HTR-8/SVneo (cell line): ENCODE measurements at places on chromosomes 16 and 17.

GRCh38 chr16:50448522-50448921, 79.7 kb upstream of the BRD7 start:
- no peak for DNase-seq

DNA sequence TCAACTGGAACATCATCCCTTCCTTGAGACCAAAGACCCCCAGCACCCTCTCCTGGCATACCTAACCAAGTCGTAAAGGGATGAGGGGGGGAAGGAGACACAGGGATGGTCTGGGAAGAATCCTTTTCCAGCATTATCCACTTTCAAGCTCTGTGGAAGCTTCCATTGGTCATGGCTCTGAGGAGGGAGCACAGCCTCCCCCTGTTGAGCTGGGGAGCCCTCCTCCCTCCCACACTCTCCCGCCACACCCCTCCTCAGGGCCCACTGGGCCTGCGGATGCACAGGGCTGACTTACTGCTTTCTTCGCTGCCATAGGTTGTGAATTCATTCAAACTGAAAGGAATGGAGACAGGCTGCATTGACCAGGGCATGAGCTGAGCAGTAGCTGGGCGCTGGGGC, 12.4 kb downstream of the CSF3 start:
- no peak for DNase-seq

GRCh38 chr17:9725575-9725974, 65.8 kb downstream of the DHRS7C start:
- no peak for DNase-seq

DNA sequence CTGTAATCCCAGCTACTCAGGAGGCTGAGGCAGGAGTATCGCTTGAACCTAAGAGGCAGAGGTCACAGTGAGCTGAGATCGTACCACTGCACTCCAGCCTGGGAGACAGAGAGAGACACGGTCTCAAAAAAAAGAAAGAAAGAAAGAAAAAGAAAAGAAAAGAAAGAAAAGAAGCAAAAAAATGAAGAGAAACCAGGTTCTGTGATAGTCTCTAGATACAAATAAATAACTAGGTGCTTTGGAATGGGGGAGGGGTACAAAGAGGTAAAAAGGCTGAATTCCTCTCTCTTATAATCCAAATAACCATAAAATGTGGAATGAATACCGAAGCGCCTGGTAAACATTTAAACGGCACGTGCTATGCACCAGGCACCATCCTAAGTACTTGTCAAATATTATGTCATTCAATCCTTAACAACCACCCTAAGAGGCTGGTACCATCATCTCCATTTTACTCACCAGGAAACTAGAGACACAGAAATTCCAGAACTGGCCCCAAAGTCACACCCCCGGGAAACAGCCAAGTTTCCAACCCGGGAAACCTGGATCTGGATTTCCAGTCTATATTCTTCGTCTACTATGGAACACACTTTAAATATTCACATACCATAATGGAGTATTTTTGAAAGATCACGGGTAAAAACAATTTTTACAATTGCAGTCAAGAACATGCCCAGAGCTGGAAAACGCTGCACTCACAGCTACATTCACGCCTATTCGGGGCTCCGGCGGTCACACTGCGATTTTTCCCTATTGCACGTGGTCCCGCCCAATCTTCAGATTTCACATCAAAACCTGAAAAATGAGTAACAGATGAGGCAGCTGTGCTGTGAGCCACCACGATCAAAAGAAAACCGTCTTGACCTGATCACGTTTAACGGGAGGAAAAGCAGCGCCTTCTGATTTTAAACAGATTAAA, 10.5 kb downstream of the NXN start:
- DNase-seq = no peak

DNA sequence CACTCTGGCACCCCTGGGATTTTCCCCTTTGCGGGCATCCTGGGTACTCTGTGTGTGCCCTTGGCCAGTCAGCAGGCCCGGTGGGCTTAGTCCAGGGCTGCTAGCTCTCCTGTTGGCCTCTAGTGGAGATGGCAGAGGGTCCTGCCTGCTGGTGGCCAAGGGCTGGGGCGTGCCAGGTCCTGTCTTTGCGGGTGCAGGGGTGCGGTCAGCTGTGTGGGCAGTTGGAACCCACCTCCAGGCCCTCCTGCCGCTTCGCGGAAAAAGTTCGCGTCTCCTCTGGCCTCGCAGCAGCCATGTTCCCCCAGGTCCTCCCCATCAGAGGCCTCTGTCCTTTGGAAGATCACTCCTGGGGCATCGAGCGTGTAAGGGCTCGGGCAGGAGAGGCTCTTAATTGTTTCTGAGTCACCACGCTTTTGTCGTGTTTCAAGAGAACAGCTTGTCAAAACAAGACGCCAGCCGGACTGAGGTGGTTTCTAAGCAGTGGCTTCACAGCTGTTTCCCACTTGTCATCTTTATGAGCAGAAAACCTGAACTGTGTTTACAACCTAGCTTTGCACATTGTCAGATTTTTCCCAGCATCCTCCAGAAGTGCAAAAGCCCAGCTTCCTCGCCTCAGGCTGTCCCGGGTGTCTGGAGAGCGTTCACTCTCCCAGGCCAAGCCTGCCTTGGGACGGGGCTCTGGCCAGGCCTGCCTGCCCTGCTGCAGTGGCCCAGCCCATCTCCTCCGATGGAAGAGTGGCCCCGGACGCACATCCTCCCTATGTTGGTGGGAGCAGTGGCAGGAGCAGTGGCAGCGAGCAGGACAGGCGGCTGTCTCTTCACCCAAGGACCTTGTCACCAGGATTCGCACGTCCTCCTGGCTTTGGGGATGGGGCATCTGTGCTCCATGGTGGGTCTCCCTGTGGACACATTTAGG, 5.0 kb upstream of the DNASE1L2 start:
- DNase-seq = no peak

DNA sequence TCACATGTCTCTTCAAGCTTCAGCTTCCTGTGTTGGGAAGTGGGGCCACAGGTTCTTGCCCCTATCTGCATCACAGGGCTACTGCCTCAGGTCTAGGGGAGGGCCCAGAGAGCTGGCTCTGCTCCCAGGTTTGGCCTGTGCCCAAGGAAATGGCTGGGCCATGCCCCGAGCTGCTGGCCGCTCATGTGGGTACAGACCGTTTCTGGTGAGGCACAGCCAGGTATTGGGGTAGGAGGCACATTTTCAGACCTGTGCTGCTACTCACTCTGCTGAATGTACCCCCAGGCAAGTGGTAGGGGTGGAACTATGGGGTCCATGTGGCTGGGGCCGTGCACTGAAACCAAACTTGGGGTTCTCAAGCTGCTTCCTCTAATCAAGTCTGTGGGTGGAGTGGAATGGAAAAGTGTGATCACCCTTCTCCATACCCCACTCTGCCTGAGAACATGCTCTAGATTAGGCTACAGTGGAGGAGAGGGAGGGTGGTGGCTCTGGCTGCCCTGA, 4.6 kb downstream of the GAS2L2 start:
- DNase-seq = no peak

GRCh38 chr16:31072540-31073141, 1.4 kb downstream of the ZNF668 start:
- DNase-seq = no peak

- no peak for DNase-seq
These were observed 645 bp downstream of the DNAH17 start for GRCh38 chr17:78576389-78577112.

GRCh38 chr16:79272141-79272577, 328.4 kb downstream of the MAF start:
- no peak for DNase-seq

GRCh38 chr16:3202903-3203539, 15.0 kb downstream of the OR1F1 start:
- no peak for DNase-seq

DNA sequence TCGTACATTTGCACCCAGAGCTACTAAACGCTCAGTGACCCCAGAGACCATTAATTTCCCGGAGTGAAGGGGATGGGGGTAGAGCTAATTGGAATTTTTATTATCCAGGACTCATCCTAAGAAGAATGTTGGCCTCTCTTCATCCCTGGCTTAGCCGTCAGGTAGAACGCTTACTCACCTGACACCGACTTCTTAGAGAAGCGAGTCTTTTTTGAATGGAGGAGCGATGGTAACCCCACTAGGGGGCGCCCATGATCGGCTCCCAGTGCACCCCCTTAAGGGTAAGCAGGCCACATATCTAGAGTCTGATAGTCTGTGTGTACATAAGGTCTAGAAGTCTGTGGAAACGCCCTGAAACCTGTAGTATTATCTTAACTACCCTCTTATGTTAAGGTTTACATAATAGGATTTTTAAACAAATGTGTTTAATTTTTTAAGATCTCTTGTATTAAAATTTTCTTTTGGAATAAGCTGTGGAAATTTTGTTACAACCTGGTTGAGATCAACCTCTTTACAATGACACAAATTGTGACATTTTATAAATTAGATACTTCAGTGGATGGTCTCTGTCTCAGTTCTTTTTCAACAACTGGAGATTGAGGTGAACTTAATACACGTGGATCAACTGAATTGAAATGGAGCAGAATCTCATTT, 229.8 kb downstream of the CPPED1 start:
- DNase-seq = peak; percentile 56

GRCh38 chr16:3183445-3184139, 4.4 kb upstream of the OR1F1 start:
- DNase-seq = no peak

DNA sequence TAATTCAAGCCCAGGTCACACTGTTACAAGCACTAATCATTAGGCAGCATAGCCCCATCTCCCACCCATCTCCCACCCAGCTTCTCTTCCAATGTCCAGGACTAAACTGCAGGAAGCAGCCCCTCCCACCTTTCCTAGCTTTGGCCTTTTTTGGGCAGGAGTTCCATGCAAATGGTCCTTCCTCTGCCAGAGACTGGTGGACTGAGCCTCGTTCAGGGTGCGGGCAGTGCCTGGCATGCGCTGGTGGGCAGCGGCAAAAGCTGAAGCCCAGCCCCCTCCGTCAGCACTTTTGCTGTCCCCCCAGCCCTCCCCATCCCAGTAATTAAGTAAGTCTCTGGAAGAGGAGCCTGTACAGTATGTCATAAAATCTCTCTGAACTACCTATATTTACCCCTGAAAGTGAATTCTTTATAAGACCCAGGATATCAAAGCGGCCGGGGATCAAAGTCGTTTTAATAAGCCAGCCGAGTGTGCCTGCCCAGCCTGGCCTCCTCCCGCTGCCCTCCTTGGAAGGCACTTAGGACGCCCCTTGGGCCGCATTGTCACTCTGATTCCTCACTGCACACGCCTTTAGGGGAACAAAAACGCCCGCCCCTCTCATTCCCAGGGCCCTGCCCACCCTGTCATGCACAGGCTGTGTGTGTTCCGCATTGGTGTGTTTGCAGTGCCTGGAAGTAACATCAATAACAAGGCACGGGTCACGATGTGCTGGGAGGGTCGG, 109.9 kb downstream of the IRX5 start:
- DNase-seq = no peak

GRCh38 chr17:1592751-1593629, 30.4 kb upstream of the PITPNA start:
- DNase-seq = no peak
